Natural killer cell (primary cell): ENCODE measurements at places on chromosomes 16 and 17.

DNA sequence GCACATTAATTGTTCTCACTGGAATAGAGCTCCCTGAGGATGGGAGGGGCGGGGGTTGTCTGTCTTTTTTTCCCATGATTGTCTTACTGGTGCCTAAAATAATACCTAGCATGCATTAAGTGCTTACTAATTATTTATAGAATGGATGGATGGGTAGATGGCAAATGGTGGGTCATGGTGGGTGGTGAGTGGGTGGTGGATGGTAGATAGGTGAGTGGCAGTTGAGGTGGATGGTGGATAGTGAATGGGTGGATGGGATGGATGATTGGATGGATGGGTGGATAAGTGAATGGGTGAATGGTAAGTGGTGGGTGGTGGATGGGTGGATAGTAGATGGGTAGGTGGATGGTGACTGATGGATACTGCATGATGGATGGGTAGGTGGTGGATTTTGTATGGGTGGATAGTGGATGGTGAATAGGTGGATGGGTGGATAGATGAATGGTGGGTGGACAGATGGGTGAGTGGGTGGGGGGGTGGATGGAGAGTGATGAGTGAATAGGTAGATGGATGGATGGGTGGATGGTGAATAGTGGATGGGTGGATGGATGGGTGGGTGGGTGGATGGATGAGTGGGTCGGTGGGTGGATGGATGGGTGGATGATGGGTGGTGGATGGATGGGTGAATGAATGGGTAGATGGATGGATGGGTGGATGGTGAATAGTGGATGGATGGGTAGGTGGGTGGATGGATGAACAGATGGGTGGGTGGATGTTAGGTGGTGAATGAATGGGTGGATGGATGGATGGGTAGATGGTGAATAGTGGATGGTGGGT, 51.6 kb downstream of the RBFOX3 start:
- no peak for DNase-seq

GRCh38 chr17:53900951-53901350, 78.2 kb downstream of the KIF2B start:
- DNase-seq: no peak

GRCh38 chr16:66502020-66502913, 47.7 kb downstream of the TK2 start:
- DNase-seq: no peak

DNA sequence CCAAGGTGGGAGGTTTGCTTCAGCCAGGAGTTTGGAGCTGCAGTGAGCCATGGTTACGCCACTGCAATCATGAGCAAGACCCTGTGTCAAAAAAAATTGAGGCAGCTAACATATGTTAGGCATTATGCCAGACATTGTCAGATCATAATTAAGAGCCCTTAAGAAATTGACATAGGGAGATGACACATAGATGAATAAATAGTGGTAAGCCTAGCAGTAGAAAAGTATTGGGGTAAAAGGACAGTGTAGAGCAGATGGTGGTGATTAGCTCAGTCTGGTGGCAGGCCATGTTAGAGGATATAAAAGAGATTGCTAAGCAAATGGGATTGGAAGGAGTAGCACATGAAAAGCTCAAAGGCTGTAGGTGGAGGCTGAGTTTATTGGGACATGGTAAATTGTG, 22.6 kb downstream of the SRCAP start:
- DNase-seq: no peak

DNA sequence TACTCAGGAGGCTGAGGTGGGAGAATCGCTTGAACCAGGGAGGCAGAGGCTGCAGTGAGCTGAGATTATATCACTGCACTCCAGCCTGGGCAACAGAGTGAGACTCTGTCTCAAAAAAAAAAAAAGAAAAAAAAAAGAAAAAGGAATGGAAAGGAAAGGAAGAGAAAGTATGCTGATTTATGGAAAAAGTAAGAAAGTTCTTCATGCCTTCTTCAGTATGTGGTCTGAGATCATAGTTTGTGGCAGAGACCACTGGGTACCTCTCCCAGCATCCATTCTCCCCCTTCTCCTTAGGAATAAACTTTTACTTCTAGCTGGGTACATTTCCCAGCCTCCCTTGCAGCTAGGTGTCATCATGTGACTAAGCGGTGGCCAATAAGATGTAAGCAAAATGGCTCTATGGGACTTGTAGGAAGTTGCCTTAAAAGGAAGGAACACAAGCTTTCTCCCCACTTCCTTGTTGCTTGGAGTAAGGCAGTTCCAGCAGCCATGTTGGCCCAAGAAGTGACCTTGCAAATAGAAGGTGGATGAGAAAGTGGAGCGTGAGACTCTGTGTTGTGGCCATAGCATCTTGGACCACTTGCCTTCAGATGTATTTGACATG, 26.1 kb upstream of the XPO6 start:
- DNase-seq: no peak

DNA sequence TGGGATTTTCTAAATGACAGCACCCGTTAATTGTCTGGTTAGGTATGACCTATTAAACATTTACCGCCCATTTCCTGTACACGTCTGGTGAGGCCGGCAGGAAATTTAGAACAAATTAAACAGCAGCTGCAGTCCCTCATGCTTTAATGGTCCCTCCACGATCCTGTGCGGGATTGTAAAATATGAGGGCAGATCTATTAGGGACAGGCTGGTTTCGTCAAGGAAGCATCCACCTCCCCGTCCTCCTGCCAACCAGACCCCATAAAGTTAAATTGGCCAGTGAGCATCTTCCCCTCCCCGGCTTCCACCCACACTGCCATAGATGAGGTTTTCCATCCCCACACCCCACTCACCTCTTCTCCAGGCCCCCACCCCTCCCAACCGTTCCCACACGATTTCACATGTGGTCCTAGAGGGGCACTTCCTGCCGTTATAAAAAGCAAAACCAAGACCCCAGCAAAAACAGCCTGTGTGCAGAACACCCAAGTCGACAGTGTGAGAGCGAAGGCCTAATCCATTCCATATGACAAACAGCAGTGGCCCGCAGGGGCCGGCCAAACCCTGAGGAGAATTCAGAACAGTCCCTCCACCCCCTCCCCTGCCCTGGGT, 331.9 kb downstream of the FOXL1 start:
- no peak for DNase-seq

GRCh38 chr17:27631411-27631760, 398 bp downstream of the LGALS9 start:
- no peak for DNase-seq

DNA sequence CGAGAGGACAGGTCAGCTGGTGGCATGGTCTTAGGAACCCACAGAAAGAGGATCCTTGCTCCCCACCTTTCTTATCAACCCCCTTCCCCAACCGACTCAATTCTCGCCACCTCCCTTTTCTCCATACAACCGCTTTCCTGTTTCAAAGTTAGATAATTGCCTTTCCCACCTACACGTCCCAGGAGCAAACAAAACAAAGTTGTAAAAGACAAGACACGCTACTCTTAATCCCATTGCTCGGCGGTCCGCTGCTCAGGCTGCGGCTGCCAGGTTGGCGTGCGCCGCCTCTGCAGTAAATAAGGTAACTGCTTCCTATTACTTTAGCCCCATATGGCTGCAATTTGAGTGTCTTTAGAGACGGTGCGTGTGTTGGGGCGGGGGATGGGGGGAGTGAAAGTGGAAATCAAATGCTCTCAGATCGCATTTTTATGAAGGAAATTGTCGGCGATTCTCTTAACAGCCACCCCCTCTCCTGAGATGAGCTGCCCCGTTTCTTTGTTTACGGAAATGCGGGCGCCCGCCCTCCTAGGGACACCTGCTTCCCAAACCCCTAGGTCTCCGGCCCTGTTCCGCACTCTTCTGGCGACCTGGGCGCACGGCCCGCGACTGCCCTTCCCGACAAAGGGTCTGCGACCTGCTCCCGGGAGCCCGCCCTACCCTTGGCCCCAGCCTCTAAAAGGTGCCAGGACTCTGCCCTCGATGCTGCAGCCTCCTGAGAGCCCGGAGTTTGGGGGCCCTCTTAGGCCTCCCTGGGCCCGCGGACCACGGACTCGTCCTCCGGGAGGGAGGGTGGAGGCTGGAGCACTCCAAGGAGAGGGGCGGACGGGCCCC, 3.7 kb upstream of the CBX8 start:
- peak; percentile 74 for DNase-seq

GRCh38 chr16:20023190-20023589, 50.5 kb downstream of the GPR139 start:
- no peak for DNase-seq

DNA sequence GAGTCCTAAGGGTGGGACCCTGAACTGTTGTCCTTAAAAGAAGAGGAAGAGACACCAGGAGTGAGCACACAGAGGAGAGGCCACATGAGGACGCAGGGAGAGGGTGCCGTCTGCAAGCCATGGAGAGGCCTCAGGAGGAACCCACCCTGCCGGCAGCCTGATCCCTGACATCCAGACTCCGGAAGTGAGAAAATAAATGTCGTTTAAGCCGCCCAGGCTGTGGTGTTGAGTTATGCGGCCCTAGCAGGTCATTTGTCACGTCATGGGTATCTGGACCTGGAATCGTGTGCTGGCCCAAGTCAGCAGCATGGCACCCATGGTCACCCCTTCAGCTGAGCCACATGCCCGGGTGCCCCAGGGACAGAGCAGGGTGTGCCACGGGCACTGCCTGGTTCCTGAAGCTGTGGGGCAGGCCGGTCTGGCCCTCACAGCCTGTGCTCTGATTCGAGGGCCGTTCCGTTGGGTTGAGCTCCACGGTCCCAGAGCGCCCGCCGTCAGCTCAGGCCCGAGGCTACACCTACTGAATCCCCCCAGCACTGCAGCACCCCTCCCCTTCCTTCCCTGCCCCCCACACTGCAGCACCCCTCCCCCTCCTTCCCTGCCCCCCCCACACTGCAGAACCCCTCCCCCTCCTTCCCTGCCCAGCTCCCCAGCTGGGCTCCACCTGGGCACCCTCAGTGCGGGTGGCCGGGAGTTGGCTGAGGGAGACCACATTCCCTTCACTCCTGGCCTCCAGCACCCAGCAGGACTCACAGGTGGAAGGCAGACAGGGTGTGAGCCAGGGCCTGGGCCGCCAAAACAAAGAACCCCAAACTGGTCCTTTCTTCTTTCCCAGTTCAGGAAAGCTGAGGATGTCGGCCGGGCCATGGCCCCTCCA, 2.7 kb upstream of the CCDC57 start:
- DNase-seq: no peak

GRCh38 chr17:57744195-57745170, 616 bp downstream of the CCDC182 start:
- no peak for DNase-seq

GRCh38 chr17:35716897-35717465, 14.5 kb upstream of the RASL10B start:
- DNase-seq: no peak

DNA sequence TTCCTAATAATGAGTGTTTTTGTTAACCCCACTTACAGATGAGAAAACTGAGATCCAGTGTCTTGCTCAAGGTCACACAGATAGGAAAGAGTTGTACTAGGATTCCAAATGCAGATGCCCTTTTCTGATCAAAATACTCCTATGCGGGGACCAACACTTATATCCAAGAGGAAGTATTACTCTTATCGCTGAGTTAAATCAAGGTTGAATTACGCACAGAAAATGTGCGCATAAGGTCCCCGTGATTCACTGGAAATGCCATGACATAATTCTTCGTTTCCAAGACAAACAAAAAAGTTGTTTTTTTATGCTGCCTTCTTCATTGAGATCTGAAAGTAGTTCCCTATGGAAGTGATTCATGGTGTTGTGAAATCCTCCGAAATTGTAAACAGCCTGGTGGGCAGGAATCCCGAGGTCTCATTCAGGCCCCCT, 463.8 kb upstream of the HSBP1 start:
- DNase-seq: no peak

- no peak for DNase-seq
Observed at GRCh38 chr16:20874088-20874581, 26.0 kb downstream of the DCUN1D3 start.

DNA sequence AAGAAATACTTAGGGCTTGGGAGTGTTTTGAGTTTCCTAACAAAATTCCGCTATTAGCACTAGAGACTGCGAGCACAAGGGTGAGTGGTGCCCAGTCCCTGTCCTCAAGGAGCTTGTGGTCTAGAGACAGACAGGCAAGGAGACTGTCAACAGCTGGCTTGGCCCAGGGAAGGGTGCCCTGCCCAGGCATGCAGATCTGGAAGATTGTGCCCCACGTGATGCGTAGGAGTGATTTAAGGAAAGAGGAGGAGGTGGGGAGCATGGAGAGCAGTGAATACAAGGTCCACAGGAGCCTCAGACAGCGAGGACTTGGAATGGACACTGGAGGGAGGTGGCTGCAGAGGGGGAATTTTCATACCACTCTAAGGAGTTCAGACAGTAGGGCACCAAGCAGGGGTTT, 25.0 kb downstream of the SCPEP1 start:
- no peak for DNase-seq

DNA sequence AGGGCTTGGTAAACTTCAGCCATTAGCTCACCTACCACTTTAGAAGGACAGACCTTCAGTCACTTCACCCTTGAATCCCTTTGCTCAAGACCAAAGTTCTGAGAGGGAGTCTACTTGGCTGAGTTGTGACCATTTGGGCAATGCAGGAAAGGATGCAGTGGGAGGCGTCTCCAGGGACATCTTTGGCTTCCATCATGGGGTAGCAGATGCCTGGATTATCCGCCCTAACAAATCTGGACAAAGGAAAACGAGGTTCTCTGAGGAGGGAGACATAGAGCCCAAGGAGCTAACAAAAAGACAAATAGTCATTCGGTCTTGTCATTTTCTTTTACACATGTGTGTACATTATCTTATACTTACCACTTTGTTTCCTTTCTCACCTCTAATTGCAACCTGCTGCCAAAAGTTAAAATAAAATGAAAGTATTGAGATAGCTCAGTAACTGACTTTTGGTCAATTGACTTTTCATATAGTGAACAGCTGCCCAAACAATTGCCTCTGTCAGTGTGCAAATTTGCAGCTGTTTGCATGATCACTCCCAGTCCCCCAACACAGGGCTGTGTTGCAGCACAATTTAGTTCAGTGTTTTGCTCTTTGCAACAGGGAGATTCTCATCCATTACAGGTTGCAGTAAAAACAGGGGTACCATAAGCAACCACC, 108.9 kb upstream of the EEF2KMT start:
- no peak for DNase-seq

DNA sequence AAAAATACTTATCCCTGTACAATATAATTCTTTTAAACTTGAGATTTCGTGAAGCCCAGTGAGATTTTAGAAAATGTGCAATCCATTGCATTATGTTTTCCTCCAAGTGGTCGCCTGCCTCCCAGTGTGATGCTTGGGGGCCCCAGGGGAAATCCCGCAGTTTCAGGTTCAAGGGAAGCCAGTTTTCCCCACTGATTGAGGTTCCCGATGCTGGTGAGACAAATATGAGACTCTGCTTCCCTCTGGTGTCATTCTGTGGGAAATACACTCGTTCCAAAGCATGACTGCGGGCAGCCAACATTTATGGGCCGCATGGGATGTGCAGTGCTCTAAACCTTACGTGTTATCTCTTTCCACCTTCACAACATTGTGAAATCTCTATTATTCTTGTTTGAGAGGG, 200.8 kb downstream of the PRKCB start:
- DNase-seq: peak; percentile 76

- no peak for DNase-seq
Observed at GRCh38 chr17:1126801-1127550, 52.8 kb downstream of the ABR start.

DNA sequence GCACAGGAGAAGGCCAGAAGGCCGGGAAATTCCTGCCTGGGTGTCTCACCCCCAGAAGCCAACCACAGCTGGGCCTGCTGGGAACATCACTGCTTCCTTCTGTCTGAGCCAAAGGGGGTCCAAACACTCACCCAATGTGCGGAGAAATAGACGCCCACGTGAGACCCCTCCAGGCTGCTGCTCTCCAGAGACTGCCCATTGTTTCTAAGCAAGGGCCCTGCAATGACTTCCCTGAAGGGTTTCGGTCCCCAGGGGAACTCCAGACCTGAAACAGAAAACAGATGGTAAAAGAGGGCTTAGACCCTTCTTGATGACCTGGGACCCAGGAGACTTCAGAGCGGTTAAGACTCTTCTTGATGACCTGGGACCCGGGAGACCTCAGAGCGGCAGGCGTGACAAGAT, 41.3 kb downstream of the MRM3 start:
- DNase-seq: no peak
